ENCODE measurements at places on chromosomes 3 and 15. TPM values are rescaled to one million over a fixed set of nuclear protein-coding genes. Genes with fewer than 3 reads are reported as not detected.

SIDT1 gene
- total RNA-seq, result 0.55 TPM

DNA sequence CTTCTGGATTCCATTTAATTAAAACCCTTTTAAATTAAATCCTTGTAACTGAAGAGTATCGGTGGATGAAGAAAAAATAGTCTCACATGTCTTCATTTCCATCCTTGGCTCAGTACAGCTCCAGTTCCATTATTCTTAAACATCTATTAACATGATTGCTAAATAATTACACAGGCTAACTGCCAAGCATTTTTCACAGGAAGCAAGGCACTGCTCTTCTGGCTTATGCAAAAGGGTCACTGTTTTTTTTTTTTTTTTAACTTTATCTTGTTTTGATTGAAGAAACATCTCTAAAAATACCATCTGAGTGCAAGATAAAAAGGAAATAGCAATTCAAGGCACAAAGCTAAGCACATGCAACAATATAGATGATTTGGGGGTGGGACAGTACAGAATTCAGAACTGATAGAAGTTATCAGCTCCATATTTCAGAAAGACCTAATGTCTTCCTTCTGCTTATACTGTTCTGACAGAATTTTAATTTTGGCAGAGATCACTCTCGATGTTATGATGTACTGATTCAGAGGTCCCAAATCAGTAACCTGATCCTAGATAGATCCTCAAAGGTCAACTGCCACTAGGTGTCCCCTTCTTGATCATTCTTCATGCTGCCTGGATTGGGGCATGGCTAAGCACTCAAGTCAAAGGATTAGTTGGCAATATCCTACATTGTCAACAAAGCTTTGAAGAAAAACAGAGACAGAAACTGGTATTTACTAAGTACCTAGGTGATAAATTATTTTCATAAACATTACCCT lies 57.8 kb upstream of the ACTC1 start:
- no peak for DNase-seq

DNA sequence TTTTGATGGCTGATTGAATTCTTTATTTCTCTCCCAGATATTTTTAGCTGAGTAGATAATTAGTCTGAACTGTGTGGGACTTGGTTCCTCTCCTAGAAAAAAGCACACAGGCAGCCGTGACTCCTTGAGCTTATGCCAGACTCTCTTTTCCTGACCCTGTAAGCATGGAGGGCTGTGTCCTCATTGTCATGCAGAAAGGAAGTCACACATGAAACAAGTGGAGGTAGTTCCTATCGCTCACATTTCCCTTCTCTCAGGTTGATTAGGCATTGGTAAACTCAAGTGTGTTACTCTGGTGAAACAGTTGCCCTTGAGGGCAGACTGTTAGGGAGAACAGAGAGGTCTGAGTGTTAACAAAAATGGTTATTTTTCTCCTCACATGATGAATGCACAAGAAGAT lies 6.3 kb upstream of the RTP4 start:
- no peak for DNase-seq

DNA sequence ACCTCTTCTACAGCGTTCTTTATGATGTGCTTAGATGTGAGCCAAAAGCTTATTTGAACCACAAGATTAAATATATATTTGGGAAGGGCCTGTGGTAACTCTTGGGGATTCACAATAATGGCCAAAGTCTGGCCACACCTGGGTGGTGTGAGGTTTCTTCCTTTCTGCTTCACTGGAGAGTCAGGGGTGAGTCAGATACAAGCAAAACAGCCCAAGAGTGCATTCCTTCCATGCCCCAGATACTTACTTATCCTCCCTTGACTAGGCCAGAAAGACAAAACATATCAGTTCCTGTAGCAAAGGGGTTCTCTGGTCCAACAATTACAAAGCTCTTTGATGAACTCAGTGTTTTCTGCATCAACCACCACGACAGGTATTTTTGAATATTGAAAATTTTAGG lies 941 bp downstream of the ZBED2 start:
- DNase-seq, result no peak
